Melanocyte of skin (primary cell): ENCODE measurements at places on chromosomes 2 and 18. TPM values are rescaled to one million over a fixed set of nuclear protein-coding genes. Genes with fewer than 3 reads are reported as not detected.

CTLA4 gene
- total RNA-seq, result 11.0 and 23.1 TPM in 2 replicates

ASTL gene
- total RNA-seq, result not detected in 2 replicates

TMEM178A gene
- not detected in 2 replicates for total RNA-seq

SYT4 gene
- not detected in 2 replicates for total RNA-seq

ASPRV1 gene
- total RNA-seq, result under 0.01 and 0.15 TPM in 2 replicates

ALMS1 gene
- 15.5 and 19.3 TPM in 2 replicates for total RNA-seq

PKDCC gene
- 30.2 and 52.3 TPM in 2 replicates for total RNA-seq

SCN1A gene
- total RNA-seq, result under 0.01 and 0.36 TPM in 2 replicates

RABL2A gene
- 22.0 and 28.4 TPM in 2 replicates for total RNA-seq
